Hepatic stellate cell (primary cell): ENCODE measurements at places on chromosomes 3 and 15.

GRCh38 chr3:138184994-138185393, 2.1 kb upstream of the ARMC8 start:
- peak; percentile 11 for DNase-seq

- DNase-seq = no peak
Observed at GRCh38 chr3:153285194-153285641, 123.2 kb downstream of the RAP2B start.

DNA sequence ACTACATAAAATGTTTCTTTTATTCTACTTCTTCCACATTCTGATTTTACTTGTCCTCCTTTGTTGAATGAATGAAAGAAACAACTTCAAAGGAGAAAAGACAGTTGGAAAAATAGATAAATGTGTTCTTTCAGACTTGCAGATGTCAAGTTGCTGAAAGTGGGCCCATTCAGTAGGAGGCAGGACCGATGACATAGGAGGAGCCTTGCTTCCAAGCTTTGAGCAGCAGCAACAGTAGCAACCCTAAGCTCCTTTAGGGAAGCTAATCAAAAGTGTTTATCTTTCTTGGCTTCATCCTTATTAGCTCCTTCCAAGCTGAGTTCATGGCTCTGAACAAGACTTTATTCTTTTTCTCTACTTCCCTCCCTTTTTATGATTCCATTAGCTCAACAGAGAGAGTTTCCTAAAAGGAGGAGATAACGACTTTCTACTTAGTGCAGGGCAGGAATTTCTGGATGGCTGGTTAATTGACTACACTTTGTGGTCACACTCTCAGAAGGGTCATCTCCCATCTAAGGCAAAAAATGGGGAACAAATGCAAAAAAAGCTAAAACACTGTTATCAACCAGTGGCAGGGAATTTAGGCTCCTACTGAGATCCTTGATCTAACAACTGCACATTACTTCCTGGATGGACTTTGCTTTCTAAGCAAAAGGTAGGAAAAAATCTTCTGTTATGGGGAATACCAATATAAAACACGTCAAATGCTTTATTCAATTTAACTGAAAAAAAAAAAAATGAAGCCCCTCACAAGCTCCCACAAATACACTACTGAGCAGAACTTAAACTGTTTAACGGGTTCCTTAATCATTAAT, 4.8 kb downstream of the MORC1 start:
- DNase-seq = no peak

DNA sequence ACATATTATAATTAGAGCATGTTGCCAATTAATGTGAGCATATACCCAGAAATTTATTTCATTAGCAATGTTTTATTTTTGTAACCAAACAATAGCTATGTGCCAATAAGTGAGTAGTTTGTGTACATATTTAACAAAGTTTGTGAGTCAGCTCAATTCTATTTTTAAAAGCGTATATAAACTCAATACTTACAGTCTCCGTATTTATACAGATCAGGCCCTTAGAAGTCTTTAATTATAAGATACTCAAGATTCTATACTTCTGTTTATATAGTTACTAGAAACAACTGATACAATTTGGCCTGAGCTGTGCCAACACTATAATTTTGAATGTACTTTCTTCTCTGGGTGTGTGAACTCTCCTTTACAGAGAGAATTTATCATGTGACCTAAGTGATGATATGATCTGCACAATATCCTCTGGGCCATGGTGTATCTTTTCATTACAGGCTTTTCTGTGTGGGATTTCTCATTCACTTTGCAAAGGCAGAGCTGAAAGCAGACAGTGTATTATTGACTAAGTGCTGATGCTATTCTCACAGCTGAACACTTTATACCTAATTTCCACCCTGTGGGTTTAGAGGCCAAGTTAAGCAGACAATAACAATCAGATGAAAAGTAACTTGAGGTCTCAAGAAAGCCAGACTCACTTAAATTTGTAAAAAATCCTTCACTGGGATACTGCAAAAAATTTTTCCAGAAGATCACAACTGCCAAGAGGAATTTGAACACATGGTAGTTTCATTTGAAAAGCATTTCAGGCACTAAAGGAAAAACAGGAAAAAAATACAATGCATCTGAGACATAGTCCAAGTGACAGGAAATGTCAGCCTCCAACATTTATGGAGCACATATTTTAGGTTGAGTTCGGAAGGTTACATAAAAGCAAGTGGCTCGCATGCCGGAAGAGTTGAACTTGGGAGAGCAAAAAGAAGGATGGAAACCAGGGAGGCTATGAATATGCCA, 277.9 kb upstream of the SEMA6D start:
- no peak for DNase-seq

DNA sequence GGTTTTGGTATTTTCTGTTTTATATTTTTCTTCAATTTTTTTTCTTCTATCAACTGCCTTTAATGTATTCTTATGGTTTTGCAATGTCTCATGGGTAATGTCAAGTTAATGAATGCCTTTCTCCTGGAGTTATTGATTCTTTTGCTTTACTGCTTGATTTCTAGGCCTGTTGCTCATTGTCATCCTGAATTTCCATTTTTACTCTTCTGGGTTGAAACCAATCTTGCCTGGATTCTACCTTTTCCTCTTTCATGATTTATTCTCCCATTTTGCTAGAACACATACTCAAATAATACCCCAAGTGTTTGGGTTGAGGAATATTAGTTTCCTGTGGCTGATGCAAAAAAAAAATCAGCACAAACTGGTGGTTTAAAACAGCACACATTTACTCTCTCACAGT, 315.2 kb upstream of the PDZRN3 start:
- DNase-seq = no peak

DNA sequence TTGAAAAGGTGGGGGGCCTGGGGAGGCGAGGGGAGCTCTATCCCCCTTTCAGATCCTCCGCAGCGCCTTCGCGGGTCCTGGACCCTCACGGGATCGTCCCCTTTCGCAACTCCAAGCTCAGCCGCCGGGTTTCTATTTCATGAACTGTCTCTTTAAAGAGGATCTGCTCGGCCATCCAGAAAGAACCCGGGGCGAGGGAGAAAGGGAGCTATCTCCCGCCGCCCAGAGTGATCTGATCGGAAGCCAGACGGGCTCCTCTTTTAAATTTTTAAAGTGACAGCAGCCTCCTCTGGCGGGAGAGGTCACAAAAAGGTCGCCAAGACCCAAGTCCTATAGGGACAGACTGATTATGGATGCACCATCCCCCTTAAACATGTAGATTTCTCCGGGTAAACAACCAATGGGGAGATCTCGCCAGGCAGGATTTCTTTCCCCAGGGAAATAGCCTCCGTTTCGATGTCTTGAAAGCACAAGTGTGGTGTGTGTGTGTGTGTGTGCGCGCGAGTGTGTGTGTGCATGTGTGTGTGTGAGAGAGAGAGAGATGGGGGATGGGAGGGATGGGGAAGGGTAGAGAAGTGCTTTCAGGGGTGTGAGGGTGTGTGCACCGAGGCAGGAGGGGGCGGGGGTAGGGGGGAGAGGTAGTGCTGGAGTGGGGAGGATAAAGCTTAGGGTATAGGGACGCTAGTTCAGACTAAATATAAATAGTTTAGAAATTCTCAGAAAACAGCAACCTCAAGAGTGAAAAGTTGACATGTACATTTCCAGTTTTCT, 516.1 kb downstream of the MECOM start:
- DNase-seq = peak; percentile 62
